ENCODE measurements at places on chromosomes 2 and 18.

DNA sequence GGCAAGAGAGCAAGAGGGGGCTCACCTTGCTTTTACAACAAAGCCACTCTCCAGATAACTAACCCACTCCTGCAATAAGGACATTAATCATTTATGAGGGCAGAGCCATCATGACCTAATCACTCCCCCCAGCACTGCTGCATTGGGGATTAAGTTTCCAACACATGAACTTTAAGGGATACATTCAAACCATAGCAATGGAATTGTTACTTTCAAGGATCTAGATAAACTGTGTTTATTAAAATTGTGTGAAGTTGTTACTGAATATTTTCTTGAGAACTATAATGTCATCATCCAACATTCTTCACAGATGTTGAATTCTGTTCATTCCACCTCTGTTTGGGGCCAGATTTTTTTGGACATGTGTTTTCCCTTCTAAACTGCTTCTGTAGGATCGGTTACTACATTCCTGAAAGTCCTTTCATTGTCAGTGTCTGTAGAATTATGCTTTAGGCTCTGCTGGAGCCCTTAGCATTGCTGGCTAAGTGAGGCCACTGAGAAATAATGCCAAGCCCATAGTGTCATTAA, 50.4 kb downstream of the SPATS2L start:
- DNase-seq = no peak

GRCh38 chr2:2843969-2844548, 513.0 kb upstream of the MYT1L start:
- no peak for DNase-seq

- no peak for DNase-seq
These were observed 44.9 kb upstream of the TTC39C start for GRCh38 chr18:23969664-23970063.

GRCh38 chr18:78228974-78229373, 750.6 kb upstream of the SALL3 start:
- DNase-seq = no peak

DNA sequence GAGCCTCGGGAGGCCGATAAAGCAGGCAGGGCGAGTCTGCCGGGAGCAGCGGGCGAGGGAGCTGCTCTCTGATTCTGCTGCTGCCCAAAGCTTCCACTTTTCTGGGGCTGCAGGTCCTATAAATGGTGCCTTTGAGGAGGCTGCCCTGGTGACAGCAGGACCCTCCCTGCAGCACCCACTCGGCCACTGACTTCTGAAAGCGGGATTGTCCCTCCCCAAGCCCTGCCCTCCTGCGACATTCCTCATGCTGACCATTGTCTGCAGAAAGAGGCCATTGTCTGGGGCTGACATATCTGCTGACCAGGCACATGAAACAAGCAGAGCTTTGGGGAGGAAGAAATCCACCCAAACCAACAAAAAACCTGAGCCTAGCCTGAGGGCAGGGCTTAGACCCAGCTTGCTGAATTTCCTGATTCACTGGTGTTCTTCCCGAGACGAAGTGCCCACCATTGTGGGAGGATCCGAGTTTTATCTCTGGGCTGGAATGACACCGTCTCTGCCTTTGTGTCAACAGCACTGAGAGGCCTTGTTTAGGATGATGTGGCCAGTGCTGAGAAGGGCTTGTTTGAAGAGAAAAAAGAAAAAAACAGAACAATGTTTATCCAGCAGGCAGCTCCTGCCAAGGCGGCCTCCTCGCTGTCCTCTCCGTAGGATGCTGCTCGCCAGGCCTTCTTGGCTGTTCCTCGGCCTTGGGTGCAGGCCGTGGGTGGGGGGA, 129.7 kb downstream of the MYCN start:
- no peak for DNase-seq

GRCh38 chr2:196149948-196150347, 21.4 kb downstream of the STK17B start:
- DNase-seq = no peak

- no peak for DNase-seq
These were observed 45.3 kb downstream of the COMMD1 start for GRCh38 chr2:61950571-61951315.

DNA sequence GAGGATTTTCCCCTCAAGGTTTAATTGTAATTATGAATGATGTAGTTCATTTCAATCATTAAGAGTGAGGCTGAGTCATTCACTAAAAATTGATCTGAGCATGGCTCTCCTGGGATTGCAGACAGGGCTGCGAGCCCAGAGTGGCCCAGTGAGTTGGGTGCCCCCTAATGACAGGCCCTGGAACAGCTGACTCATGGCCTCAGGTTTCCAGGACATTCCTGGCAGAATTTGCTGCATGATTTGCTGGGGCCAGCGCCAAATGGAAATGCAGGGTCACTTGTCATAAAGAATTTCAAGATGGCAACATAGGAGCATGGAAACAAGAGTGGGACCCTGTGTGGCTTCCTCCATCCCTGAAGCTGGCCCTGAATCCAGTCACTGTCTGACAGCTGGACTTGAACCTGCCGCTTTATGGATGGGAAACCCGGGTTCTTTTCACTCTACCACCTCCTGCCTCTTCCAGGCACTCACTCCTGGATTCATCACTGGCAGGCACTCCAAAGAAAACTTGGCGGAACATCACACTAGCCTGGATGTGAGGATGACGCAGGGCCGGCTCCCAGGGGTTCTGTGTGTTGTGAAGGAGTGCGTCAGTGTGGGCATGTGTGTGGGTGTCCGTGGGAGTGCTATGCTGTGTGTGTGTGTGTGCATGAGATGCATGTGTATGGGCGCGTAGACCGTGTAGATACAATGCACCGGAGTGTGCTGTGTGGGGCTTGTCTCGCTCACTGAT, 15.2 kb downstream of the OTOF start:
- DNase-seq = no peak

- peak; percentile 27 for DNase-seq
These were observed 136.9 kb downstream of the CYP26B1 start for GRCh38 chr2:72010647-72011369.

GRCh38 chr2:132815516-132815915, 145.5 kb upstream of the LYPD1 start:
- no peak for DNase-seq
